Left lung (tissue), 14 donors: ENCODE measurements at places on chromosomes 4 and X. TPM values are rescaled to one million over a fixed set of nuclear protein-coding genes. Genes with fewer than 3 reads are reported as not detected.

ANAPC4 gene
- 23.6 TPM for total RNA-seq

GRCh38 chr4:140003876-140004548, 150.0 kb downstream of the MAML3 start:
- DNase-seq, result no peak

NALF2 gene
- 0.26 TPM for total RNA-seq

GRCh38 chr4:168220893-168221292, 97.7 kb downstream of the DDX60 start:
- DNase-seq, result no peak

DGKK gene
- total RNA-seq, result 0.03 TPM

GRCh38 chr4:128942607-128943006, 133.1 kb downstream of the JADE1 start:
- DNase-seq, result no peak

- DNase-seq, result no peak
Observed at GRCh38 chr4:121185960-121186359, 21.8 kb upstream of the TNIP3 start.

GRCh38 chr4:69936566-69936965, 5.7 kb downstream of the CSN1S1 start:
- no peak for DNase-seq

- no peak for DNase-seq
Observed at GRCh38 chr4:162485486-162485885, 321.7 kb upstream of the FSTL5 start.
